Choroid plexus epithelial cell (primary cell): ENCODE measurements at places on chromosomes 3 and 15.

DNA sequence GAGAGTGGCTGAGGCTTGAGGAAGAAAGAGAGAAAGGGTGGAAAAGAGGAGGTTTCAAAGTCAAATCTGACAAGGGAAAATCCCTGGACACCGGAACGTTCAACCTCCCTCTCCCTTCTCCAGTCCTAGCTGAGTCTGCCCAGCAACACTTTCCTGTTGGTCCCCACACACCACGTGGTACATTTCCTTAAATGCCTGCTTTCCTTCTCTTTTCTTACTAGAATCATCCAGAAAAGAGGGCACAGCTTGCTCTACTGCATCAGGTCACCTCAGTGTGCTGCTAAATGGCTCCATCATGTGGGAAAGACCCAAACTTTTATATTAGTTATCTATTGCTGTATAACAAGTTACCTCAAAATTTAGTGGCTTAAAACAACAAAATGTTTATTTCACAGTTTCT is 181.2 kb downstream of the NECTIN3 start:
- DNase-seq, result peak; percentile 81

DNA sequence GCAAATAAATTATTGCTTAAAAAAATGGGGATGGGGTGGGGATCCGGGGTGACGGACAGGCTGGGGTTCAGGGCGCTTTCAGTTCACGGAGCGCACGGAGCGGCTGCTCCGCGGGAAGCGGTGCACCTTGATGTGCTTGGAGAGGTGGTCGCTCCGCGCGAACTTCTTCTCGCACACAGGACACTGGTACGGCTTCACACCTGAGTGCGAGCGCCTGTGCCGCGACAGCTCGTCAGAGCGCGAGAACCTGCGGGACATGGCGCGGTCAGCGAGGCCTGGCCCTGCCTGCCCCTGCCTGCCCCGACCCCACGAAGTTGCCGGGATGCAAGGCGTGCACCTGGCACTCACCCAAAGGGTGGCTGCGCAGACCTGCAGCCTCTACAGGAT is 13.6 kb downstream of the KLF15 start:
- no peak for DNase-seq

DNA sequence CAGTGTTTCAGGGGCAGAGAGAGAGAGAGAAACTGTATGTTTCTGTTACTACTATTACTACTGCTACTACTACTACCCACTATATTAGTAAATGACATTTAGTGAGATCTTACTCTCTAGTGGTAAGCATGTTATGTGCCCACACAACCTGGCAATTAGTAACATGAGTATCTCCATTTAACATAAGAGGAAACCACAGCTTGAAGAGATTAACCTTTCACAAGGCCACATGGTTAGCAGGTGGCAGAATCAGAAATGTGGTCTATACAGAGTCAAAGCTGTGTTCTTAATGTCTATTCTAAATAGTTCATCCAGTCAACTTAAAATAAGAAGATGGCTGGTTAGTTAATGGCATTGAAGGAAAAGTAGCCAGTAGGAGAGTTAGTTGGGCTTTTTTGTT is 961.6 kb downstream of the MCTP2 start:
- no peak for DNase-seq

DNA sequence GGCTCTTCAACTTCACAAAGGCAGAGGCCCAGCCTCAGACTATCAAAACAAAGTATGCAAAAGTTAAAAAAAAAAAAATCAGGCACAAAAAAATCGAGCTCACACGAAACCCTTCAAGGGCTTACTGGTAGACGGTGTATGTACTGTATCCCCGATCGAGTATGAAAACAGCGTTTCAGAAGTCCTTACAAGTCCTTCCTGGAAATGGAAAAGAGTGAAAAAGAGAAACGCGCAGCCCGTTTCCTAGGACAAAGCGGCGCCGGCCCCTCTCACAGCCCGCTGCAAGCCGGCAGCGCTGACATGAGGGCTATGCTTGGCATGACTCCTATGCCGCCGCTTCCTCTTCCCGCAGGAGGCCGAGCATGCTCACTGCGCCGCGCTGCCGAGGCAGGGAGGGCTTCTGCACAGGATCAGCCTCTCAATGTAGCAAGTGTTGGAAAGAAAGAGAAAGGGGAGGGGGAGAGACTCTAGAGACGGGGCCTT is at the start of gene VGLL4:
TSS of gene VGLL4 (minus strand) at position 311 of the 483 bp plus-strand sequence. CDS start 397 bp downstream, outside the sequence.
- DNase-seq, result peak; percentile 92

GRCh38 chr15:97114900-97115760 is 784.6 kb downstream of the NR2F2 start:
- DNase-seq, result no peak

DNA sequence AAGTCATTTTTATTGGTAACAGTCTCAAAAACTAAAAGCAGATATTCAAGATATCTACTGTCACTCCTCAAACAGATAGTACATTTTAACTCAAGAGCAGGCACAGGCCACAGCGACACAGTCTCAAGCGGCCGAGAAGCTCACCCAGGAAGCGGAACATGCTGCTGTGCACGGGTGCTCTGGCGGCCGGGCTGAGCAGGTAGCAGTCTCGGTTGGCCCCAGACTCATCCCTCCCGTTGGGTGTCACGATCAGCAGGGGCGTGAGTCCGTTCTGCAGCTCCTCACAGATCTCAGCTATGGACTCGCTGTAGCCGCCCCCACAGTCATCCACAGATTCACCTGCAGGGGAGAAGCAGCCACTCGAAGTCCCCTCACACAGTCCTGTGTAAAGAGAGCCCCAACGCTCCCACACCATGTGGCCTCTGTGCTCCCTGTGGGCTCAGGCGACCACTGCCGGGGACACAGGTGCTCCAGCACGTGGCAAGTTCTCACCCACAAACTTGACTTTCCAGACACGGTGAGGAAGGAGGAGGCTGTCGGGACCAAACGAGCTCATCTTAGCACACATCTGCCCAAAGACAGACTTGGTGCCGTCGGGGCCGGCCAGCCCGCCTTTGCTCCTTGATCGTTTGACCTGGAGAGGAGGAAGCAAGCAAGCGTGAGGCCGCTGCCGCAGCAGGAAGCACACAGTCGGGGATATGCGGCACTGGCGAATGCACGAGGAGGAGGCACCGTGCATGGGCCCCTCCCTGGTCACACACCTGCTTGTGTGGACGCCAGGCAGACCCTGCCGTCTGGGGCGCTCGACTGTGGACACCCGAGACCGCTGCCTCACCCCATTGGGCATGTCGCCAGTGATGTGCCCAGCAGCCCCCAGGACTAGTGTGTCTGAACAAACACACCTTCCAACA is 17.7 kb upstream of the OCA2 start:
- DNase-seq, result no peak

GRCh38 chr3:59481776-59482400 is 432.1 kb upstream of the CFAP20DC start:
- peak; percentile 21 for DNase-seq

- no peak for DNase-seq
Measured at GRCh38 chr3:49333091-49333490, 6.8 kb downstream of the USP4 start.

- DNase-seq, result no peak
Measured at GRCh38 chr15:70137967-70138366, 40.2 kb upstream of the TLE3 start.

GRCh38 chr3:11059090-11059798 is 66.7 kb downstream of the SLC6A1 start:
- peak; percentile 83 for DNase-seq

DNA sequence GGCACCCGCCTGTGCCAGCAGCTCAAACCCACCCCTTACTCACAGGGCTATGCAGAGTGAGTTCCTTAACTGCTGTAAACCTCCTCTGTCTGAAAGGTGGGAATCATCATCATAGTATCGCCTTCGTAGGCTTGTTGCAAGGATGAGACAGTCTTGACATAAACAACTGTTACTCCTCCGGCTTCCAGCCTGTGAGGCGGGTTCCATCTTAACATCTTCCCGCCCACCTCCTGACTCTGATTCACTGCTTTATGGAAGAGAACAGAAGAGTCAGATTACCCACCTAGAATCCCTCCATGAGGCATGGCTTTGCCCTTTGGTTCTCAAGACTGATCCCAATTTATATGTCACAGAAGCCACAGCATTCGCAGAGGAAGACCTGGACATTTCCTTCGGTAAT is 21.9 kb downstream of the POLR2M start:
- peak; percentile 22 for DNase-seq

GRCh38 chr3:42224178-42224577 is 41.8 kb downstream of the CCK start:
- DNase-seq, result peak; percentile 50

GRCh38 chr3:128861491-128861890 is 17.9 kb upstream of the ACAD9 start:
- no peak for DNase-seq
